ENCODE measurements at places on chromosomes 1 and 21.

GRCh38 chr1:110148961-110149360 lies 1.3 kb upstream of the SLC6A17 start:
- DNase-seq: peak; percentile 54

GRCh38 chr1:186708694-186709097 lies 28.5 kb upstream of the PTGS2 start:
- no peak for DNase-seq

- DNase-seq: no peak
These were observed 40.0 kb upstream of the C1orf87 start for GRCh38 chr1:60113596-60113995.

DNA sequence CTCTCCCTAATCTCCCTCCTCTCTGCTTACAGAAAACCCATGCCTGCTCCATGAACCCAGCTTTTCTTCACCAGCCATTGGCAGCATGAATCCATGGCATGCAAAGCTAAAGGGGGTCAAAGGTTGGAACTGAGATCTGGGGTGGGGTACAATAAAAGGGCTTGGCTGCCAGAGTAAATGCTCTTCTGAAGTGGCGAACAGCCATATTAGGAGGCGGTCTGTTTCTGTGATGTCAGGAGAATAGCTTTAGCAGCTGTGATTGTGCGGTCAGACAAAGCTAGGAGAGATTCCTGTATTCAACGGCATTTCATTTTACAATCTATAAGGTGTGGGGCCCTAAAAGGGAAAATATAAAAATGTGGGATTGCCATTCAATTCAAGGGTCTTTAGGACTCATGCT lies 71.7 kb upstream of the TMPRSS2 start:
- no peak for DNase-seq

DNA sequence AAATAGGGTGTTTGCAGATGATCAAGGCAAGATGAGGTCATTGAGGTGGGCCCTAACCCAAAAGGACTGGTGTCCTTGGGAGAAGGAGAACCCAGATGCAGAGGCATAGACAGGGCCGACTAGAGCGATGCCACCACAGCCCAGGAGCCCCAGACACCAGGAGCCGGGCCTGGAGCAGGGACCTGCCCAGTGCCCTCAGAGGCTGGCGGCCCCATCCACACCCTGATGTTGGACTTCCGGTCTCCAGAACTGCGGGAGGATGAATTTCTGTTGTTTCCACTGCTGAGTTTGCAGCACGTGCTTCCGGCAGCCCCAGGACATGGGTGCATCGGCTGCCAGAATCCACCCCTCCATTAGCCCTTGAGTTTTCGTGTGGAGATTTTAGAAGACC lies 7.2 kb upstream of the ACTRT2 start:
- DNase-seq: no peak

DNA sequence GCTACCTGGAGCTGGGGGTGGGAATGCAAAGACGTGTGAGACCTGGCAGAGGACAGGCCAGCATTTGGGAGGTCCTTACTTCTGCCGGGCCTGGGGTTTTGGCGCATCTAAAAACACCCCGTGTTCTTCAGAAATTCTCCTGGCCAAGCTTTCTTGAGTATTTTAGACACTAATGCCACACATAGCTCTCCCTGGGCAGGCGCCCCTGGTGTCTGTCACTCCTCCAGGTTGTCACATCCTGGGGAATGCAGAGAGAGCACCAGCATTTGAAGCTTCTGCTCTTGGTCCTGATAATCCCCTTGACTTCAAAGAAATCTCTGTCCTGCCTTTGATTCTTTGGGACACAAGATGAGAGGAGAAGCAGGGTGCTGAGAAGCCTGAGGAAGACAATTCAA lies 6.0 kb downstream of the CAPN9 start:
- no peak for DNase-seq

DNA sequence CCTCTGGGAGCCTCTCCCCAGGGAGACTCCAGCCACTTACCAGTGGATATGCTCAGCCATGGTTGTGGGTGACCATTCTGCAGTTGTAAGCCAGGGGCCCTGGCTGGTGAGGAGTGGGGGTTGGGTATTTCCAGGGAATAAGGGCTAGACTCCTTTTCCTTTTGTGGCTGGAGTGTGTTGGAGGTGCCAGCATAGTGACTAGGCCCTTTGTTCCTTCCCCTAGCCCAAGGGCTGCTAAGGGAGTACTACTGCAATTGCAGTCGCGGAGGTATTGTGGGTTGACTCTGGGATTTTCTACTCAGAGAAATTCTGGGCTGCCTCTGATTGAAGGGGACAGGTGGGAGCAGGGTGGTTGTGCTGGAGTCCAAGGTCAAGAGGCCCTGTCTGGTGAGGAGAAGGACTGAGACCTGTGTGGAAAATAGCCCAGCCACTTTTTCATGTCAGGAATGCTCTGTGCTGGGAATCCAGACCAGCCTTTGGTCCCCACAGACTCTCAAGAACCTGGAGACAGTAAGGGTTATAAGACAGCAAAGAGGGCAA lies 43.1 kb downstream of the MROH9 start:
- no peak for DNase-seq

GRCh38 chr1:55288245-55288644 lies 73.1 kb upstream of the USP24 start:
- DNase-seq: no peak

DNA sequence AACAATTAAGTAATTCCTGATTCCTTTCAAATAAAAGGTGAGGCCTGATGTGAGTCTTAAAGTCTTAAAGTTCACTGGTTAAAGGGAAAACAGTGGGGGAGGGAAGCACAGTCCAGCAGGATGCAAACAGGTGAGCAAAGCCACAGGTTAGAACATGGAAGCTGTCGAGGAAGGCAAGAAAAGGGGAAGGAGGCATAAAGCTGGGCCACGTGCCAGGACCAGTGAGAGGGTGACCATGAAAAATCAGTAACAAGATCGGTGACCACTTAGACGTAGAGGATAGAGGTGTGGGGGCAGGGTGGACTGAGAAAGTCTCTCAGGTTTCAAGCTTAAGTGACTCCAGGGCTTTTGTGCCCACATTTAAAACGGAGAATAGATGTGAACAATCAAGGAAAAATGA lies 231.3 kb downstream of the SETD4 start:
- DNase-seq: peak; percentile 27

DNA sequence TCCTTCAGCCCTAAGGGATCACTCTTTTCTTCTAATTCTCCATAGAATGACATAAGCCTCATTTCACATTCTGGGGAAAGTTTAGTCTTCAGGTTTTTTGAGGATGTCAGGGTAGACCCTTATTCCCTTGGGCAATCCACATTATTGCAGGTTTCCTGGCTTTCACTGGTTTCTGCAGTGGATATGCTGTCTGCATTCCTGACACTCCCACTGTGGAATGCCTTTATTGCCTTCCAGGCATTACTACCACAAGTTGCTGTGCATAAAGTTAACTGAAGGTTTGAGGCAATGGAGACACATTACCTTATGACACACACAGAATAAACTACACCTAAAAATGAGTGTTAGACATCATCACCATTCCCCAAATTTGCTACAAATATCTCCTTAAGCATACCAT lies 12.7 kb downstream of the FASLG start:
- DNase-seq: no peak

- no peak for DNase-seq
These were observed 142.6 kb upstream of the PALMD start for GRCh38 chr1:99503276-99503747.
